Stimulated activated CD8-positive, alpha-beta memory T cell treated with anti-CD3 and anti-CD28 coated beads, Interleukin-4, amount 100 ng/mL, for 4 hours (primary cell): ENCODE measurements at places on chromosomes 2 and 18.

DNA sequence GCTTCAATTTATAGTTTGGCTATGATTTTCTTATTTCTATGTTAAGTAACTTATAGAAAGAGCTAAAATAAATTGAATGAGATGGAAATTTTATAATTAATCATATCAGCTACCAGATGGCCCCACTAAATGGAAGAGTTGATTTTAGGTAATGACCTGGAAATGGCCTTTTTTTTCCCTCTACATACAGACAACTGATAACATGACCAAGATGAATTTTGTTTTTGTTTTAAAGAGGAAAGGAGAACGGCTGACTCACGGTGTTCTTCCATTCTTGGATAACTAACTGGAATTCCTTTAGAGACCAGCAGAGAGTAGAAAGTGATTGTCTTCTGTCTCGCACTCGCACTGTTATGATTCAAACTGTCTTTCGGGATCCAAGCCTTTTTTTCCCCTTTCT is 91.0 kb downstream of the TMEM185B start:
- DNase-seq, result no peak

DNA sequence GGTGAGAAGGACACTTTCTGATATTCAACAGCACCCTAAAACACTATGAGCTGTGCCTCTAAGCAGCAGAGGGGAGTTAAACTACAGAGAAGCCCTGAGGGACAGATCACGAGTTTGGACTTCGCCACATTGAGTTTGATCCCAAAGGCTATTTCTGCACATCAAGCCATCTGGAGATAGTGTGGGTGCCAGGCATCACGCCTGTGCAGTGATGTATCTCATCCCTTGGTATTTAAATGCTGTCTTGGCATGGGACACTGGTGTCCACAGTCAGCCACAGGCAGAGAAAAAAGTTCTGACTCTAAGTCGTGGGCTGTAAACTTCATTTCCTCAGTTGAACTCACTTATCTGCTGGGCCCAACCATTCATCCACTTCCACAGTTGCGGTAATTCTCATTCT is 742.3 kb upstream of the CELF4 start:
- no peak for DNase-seq

DNA sequence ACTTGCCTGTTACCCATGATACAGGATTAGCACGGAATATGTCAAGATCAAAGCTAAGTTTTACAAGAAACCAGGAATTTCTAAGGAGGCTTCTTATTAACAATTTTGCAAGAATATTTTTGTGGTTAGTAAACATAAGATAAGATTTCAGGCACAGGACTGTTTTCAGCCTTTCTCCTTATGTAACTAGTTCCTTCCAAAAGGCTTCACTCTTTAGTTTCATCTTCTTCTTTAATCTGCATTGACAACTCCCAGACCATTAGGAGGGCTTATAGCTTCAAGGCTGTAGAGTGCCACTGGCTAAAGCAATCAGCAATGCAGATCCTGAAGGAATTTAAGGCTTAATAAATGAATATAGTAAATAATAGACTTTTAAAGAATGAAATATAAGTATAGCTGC is 29.3 kb downstream of the SLC14A1 start:
- DNase-seq, result no peak

DNA sequence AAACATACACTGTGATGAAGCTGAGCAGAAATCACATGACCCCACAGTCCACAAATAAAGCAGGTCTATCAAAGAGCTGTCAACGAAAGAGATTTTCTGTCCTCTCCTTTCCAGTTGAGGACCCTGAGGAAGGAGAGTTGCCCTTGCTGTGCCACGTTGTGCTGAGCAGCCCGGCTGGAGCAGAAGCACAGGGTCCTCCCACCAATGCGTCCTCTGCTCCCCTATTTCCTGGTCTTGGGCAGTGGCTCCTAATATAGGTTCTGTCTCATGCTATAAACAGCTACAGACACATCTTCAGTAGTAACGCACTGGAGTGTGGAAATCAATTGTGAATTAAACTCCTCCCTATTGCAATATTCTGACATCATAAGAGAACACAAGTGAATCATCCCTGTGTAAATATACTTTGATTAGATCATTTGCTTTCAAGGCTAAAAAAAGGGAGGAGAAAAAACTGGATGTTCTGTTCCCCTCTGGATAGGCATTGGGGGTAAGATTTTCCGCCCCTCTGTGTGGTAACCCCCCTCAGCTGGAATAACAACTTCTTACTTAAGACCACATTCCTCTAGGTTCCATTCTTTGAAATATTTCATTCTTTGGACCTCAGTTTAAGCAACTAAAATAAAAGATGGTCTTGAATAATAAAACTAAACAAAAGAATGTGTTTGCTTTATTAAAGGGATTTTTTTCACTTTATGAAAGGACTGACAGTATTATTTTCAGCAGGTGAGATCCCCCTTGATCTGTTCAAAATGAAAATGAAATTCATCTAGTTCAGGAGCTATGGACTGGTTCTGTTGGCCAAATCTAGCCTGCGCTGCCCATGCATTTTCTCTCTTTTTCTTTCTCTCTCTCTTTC is 8.3 kb upstream of the RHOB start:
- DNase-seq, result no peak

- no peak for DNase-seq
Measured at GRCh38 chr2:148764815-148765214, 110.2 kb upstream of the KIF5C start.

DNA sequence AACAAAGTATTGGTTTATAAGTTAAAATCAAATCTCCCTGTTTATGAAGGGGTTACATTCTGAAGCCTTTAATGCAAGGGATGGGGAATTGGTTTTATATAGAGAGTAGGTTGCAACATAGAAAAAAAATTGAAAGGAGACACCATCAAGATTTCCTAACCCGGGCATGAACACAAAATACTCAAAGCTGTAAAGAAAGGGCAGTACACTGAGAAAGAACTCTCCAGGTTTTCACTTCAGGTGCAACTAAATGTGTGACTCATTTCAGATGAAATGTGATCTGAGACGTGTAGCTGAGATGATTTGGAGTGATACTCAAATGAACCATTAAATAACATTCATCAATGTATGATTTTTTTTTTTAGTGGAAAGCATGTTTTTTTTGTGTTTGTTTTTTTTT is 43.6 kb downstream of the SANBR start:
- DNase-seq, result no peak

GRCh38 chr2:11155381-11156035 is at the start of gene SLC66A3:
Gene SLC66A3 (plus strand): TSS chr2:11155467. CDS start chr2:11155547, 80 bp downstream.
- DNase-seq, result no peak

GRCh38 chr18:3889121-3889520 is 439.1 kb downstream of the TGIF1 start:
- no peak for DNase-seq

DNA sequence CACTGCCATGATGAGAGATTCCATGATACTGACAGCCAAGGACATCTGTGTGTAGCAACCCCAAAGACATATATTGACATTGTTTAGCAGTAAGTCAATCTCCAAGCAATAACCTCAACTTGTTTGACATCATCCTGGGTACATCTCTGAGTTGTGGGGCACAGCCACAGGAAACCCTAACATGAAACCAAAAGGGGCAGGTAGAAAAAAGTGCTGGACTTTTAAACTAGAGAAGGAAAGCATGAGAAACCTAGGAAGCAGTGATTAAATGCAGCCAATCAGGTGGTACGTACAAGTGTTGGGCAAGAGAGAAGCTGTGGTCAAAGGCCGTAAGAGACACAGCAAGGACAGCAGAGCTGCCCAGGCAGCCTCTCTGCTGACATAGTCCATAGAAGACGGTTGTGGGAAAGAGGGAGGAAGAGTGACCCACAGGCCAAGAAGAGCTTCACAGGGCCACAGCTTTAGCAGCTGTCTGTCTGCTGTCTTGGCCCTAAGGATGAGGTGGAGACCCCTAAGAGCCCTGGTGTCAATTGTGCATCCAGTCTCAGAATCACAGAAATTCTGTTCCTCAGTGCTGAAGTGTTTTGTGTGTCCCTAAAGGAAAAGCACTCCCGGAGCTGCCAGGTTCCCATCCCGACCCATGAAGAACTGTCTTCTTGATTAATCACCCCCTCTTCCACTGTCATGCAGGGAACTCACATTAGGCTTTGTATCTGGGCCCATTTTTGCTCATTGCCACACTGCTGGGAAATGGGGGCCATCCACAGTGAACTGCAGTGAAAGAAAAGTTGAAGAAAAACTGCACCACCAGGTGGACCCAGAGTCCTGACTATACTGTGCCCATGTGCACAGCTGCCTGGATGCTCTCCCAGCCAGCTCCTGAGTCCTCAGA is 25.4 kb upstream of the CHN1 start:
- DNase-seq, result no peak

- no peak for DNase-seq
Measured at GRCh38 chr2:219184121-219184520, 6.0 kb downstream of the RETREG2 start.

- no peak for DNase-seq
Measured at GRCh38 chr2:180240774-180241173, 233.7 kb upstream of the CWC22 start.

DNA sequence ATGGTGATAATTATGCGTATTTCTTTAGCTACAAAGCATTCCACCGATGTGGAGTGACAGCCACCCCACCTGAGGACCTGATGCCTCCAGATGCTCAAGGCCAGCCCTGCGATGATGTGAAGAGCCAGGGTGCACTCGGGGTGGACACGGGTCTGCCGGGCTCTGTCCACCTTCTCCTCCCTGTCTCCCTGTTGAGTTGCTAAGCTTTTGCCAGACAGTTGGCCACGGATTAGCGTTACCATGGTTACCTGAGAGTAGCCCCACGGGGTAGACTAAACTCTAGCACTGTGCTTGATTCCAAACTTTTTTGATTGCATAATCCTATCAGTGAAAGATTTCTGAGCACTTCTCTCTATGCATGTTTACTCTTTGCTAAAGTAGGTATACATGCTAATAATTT is 86.2 kb downstream of the SMIM21 start:
- DNase-seq, result no peak

DNA sequence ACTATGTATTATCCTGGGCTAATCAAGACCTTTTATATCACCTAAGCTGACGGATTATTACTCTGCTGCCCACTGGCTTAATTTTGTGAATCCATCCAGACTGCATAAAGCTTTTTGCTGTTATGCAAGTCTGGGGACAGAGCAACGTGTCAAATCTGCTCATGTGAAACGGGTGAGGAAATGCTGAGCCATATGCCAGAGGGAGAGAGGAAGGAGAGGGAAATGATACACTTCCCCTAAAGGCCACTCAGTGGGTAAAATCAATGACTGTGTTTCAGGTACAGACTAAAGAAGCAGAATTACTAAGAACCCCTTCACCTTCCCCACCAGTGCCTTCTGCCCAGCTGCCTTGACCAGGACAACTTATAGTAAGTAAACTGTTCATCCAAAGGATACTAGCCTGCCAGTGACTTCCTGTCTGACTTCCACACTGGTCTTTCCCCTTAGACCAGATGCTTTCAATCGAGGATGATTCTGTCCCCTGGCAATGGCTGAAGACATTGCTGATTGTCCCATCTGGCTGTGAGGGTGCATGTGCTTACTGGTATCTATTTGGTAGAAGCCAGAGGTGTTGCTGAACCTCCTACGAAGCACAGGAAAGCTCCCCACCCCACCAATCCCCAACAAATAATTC is 43.0 kb downstream of the STAT1 start:
- DNase-seq, result no peak

- DNase-seq, result no peak
Measured at GRCh38 chr2:233387667-233388528, 33.6 kb downstream of the DGKD start.

- no peak for DNase-seq
Measured at GRCh38 chr2:69525261-69525660, 88.0 kb upstream of the NFU1 start.

GRCh38 chr2:172931256-172931894 is 144.3 kb upstream of the MAP3K20 start:
- no peak for DNase-seq

- no peak for DNase-seq
Measured at GRCh38 chr2:130823171-130823885, 13.4 kb upstream of the ARHGEF4 start.

DNA sequence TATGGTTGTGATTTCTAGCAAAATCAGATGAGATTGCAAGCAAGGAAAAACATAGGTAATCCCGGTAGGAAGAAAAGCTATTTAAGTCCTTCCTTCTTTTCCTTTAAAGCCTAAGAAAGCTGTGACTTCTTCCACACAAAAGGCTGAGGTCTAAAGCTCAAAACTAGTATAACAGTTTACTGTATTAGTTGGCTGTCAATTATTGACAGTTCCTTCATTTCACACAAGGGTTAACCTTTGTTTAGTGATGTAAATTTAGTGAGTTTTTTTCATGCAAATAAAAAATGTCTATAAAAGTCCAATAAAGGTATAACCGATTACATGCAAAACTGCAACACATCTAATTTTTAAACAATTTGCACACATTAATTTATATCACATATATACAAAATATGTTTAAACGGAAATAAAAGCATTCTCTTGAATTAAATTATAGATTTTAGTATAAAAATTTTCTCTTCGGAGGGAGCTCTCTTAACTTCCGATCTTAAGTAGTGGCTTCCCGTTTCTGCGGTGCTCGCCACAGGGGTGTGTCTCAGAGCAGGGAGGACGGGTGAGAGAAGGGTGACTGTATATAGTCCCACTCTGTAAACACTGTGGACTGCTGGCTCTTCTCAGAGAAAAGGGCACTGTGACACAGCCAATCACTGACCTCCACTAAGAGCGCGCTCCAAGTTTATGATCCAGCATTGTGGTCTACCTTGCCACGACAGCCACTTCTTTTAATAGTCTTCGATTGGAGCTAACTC is 33.4 kb downstream of the TTR start:
- DNase-seq, result no peak

DNA sequence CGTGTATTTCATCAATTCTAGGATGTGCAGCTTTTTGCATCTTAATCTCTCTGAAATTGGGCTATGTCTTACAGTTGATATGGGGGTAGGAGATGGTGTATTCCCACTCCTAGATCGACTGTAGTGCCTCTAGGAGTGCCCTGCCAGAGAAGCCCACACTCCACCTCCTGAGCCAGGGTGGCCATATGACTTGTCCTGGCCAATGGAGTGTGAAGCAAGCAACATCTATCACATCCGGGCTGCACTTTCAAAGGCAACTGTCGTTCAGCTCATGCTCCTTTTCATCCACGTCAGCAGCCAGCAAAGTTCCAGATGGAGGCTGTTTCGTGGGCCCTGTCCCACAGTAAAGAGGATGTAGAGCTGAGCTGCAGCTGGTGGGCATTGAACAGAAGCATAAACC is 149.4 kb upstream of the SLC1A4 start:
- DNase-seq, result no peak

DNA sequence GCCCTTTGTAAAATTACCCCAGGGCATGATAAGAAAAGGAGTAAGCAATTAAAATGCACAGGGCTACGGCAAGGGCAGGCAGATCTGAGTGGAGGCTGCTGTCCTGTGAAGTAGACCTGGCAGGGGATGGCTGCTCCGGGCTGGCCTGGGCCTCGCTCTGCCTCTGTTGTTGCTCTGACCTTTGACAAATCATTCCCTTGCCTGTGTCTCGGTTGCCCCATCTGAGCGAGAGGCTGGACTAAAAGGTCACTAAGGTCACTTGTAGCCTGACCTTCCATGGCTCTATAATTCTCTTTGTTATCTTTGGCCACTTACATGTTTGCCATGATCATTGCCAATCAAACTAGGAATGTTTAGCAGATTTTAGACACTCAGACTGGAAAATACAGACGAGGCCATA is 118.1 kb downstream of the KLHL29 start:
- no peak for DNase-seq
